Small intestine (tissue), 16 donors: ENCODE measurements at places on chromosomes 11 and 22.

GRCh38 chr22:18077639-18078328 is at the start of gene PEX26:
Gene PEX26 (plus strand): TSS chr22:18077990. CDS start chr22:18078377, 387 bp downstream.
- peak within 1 kb of the TSS; percentile 84 for H3K4me3 ChIP-seq
- peaks cover 6% of the 10 kb centered on the region for H3K4me1 ChIP-seq
- H3K27ac ChIP-seq: peak within 1 kb of the TSS; percentile 81
- peak; percentile 97 for DNase-seq
- H3K36me3 ChIP-seq: peaks cover 16% of the 10 kb centered on the region

GRCh38 chr11:77103319-77103718 is 679 bp downstream of the OMP start:
- DNase-seq: no peak
- H3K4me1 ChIP-seq: peaks cover 18% of the 10 kb centered on the region
- H3K36me3 ChIP-seq: peaks cover 6% of the 10 kb centered on the region
- H3K27ac ChIP-seq: no peak overlapping the region
- H3K27me3 ChIP-seq: no peaks in the 10 kb centered on the region

- H3K4me1 ChIP-seq: peaks cover 2% of the 10 kb centered on the region
- no peak overlapping the region for H3K4me3 ChIP-seq
- H3K27me3 ChIP-seq: no peaks in the 10 kb centered on the region
- peak; percentile 80 for DNase-seq
- no peaks in the 10 kb centered on the region for H3K36me3 ChIP-seq
- H3K27ac ChIP-seq: no peak overlapping the region
Observed at GRCh38 chr11:10878408-10879214, 20.8 kb upstream of the ZBED5 start.

GRCh38 chr22:25393121-25393805 is 171.2 kb upstream of the GRK3 start:
- DNase-seq: no peak
- no peaks in the 10 kb centered on the region for H3K4me1 ChIP-seq
- no peaks in the 10 kb centered on the region for H3K36me3 ChIP-seq
- no peak overlapping the region for H3K27ac ChIP-seq
- H3K4me3 ChIP-seq: no peak overlapping the region

GRCh38 chr11:23884341-23884740 is 612.5 kb upstream of the LUZP2 start:
- no peaks in the 10 kb centered on the region for H3K27me3 ChIP-seq
- H3K4me3 ChIP-seq: no peak overlapping the region
- H3K27ac ChIP-seq: no peak overlapping the region
- H3K4me1 ChIP-seq: no peaks in the 10 kb centered on the region
- no peaks in the 10 kb centered on the region for H3K36me3 ChIP-seq
- no peak for DNase-seq

DNA sequence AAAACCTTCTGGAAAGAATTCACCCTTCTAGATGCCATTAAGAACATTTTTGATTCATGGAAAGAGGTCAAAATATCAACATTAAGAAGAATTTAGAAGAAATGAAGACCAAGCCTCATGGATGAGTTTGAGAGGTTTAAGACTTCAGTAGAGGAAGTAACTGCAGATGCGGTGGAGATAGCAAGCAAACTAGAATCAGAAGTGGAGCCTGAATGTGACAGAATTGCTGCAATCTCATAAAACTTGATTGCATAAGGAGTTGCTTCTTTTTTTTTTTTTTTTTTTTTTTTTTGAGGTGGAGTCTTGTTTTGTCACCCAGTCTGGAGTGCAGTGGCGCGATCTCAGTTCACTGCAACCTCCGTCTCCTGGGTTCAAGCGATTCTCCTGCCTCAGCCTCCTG is 51.6 kb downstream of the MS4A13 start:
- no peak overlapping the region for H3K27ac ChIP-seq
- no peak overlapping the region for H3K4me3 ChIP-seq
- H3K36me3 ChIP-seq: no peaks in the 10 kb centered on the region
- no peaks in the 10 kb centered on the region for H3K27me3 ChIP-seq
- no peak for DNase-seq
- no peaks in the 10 kb centered on the region for H3K4me1 ChIP-seq

DNA sequence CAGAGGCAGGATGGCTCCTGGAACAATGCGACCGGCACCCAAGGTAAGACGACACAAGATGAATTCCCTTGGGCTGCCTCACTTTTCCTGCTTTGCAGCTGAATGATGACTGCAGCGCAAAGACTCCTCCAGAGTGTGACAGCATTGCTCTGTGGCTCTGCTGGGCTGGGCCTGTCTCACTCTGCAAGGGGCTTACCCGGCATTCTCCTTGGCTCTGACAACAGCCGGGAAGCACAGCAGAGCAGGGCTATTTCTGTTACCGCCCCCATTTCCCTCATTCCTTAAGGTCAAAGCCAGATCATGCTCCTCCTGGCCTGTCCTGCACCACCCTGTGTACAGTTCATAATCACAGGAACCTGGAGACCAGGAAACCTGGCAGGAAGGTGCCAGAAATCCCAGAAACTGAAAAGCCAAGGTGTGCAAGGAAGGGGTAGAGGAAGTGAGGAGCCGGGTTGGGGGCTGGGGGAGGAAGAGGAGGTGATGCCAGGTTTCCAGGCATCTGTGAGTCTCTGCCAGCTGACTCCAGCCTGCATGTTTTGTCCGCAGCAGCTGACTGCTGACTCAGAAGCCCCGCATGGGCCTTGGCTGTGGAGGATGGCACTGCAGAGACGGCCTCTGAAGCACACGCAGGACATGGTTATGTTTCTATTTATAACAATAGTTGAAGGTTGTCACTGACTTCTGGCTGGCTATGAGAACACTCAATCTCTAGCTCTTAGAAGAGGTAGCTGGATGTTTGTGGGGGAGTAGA is 113.6 kb downstream of the MICAL3 start:
- peak overlapping the region; percentile 28 for H3K27ac ChIP-seq
- no peaks in the 10 kb centered on the region for H3K4me1 ChIP-seq
- no peak overlapping the region for H3K4me3 ChIP-seq
- no peaks in the 10 kb centered on the region for H3K36me3 ChIP-seq

GRCh38 chr11:12413141-12414052 is 36.0 kb downstream of the PARVA start:
- no peaks in the 10 kb centered on the region for H3K4me1 ChIP-seq
- H3K36me3 ChIP-seq: peaks cover 2% of the 10 kb centered on the region
- H3K4me3 ChIP-seq: no peak overlapping the region
- no peaks in the 10 kb centered on the region for H3K27me3 ChIP-seq
- peak overlapping the region; percentile 50 for H3K27ac ChIP-seq

DNA sequence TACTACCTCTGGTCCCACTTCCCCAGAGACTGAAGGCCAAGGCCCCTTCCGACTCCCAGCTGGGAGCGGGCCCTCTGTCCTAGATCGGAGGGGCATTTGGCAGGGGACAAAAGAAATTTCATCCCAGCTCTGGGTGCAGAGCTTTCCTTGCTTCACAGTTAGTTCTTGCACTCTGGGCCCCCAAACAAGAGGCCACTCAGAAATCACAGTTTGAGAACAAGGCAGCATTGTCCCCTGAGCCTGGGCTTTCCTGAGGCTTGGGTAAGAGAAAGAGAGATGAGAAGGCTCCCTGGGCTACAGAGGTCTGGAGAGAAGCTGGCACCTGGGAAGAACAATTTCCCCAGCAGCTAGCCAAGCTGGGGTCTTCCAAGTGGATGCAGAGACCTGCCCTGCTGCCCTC is 71.8 kb upstream of the NCAM1 start:
- no peak overlapping the region for H3K4me3 ChIP-seq
- no peaks in the 10 kb centered on the region for H3K27me3 ChIP-seq
- DNase-seq: no peak
- H3K27ac ChIP-seq: no peak overlapping the region
- no peaks in the 10 kb centered on the region for H3K36me3 ChIP-seq
- no peaks in the 10 kb centered on the region for H3K4me1 ChIP-seq

GRCh38 chr22:25048659-25049647 is 96.4 kb downstream of the KIAA1671 start:
- H3K27ac ChIP-seq: no peak overlapping the region
- peak; percentile 82 for DNase-seq
- no peaks in the 10 kb centered on the region for H3K27me3 ChIP-seq
- no peak overlapping the region for H3K4me3 ChIP-seq
- H3K36me3 ChIP-seq: no peaks in the 10 kb centered on the region
- H3K4me1 ChIP-seq: peaks cover 30% of the 10 kb centered on the region

DNA sequence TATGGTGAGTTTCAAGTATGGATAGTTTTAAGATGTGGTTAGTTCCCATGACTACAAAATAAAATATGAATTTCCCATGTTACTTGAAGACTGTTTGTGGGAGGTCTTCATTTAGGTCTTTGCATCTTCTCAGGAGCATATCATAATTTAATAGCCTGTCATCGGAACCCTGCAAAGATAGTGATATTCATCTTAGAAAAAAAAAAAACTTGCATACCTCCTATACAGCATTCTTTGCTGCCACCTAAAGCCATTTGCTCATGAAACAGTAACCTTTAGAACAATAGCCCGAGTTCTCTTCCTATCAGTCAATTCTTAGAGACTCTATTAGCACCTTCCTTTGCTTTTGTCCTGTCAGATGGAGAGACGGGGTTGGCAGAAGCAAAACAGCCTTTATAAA is 75.3 kb downstream of the ARFGAP2 start:
- DNase-seq: no peak
- H3K27ac ChIP-seq: no peak overlapping the region
- no peaks in the 10 kb centered on the region for H3K27me3 ChIP-seq
- H3K36me3 ChIP-seq: no peaks in the 10 kb centered on the region
- no peak overlapping the region for H3K4me3 ChIP-seq
- H3K4me1 ChIP-seq: peaks cover 2% of the 10 kb centered on the region

DNA sequence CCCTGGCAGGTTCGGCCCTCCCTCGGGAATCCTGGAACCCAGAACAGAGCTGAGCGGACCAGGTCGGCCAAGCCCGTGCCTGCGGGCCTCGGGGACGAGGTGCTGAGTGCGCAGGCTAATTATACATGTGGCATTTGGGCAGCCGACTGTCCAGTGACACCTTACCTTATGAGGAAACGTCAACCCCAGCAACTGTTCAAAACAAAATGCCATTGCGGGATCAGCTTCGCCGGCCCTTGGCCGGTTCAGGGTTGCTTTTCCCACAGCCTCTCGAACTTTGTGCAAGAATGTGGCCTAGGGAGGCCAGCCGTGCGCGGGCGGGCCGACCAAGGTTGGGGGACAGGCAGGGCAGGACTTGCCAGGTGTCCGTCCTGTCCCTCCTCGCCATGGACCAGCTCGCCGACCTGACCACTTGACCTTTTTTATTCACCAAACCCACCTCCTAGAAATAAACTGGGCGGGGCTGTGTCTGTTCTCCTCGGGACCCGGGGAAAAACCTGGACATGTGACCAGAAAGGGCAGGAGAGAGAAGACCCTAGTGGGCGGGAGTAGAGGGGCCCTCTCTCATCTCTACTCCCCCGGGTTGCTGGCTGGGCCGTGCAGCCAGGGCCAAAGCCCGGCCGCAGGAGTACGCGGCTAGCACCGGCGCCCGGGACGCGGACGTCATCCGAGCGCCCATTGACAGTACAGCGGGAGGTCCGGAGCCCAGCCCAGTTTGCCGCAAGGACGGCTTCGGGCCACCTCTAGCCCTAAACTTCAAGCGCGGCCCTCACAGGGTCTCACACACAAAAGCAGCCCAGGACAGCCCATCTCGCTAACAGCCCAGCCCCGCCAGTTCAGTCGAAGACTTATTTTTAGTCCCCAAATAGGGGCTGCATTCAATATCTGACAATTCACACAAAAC is 134.3 kb upstream of the C11orf58 start:
- peak; percentile 63 for DNase-seq
- H3K4me1 ChIP-seq: peaks cover 15% of the 10 kb centered on the region
- no peaks in the 10 kb centered on the region for H3K27me3 ChIP-seq
- H3K36me3 ChIP-seq: no peaks in the 10 kb centered on the region
- peak overlapping the region; percentile 58 for H3K4me3 ChIP-seq

DNA sequence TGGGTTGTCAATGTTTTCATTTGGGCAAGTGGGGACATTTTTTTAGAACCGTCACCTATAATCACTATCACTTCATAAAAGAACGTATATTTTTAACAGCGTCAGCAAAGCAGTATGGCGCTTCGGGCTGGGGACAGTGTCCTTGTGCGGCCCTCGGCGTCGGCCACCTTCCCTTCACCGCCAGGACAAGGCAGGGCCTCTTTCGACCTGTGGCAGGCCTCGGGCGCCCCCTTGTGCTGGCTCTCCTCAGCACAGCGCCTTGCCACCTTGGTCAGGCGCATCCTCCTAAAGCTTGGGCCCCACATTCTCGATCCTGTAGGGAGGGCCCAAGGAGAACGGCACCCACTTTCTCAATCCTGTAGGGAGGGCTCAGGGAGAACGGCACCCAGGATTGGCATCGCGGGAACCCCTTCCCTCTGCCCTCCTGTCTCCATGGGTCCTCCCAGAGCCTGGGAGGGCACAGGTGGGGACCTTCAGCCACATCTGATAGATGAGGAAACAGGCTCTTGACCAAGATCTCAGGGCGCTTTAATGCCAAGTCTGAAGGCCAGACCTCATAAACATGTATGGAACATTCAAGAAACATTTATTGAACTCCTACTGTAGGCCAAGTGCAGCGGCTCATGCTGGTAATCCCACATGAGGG is 11.5 kb upstream of the FADD start:
- H3K27me3 ChIP-seq: no peaks in the 10 kb centered on the region
- no peak overlapping the region for H3K4me3 ChIP-seq
- no peaks in the 10 kb centered on the region for H3K4me1 ChIP-seq
- H3K36me3 ChIP-seq: no peaks in the 10 kb centered on the region

- no peak overlapping the region for H3K4me3 ChIP-seq
- no peak for DNase-seq
- H3K27me3 ChIP-seq: no peaks in the 10 kb centered on the region
- H3K27ac ChIP-seq: no peak overlapping the region
- no peaks in the 10 kb centered on the region for H3K36me3 ChIP-seq
- no peaks in the 10 kb centered on the region for H3K4me1 ChIP-seq
Observed at GRCh38 chr22:19530751-19531150, 6.5 kb upstream of the CLDN5 start.

DNA sequence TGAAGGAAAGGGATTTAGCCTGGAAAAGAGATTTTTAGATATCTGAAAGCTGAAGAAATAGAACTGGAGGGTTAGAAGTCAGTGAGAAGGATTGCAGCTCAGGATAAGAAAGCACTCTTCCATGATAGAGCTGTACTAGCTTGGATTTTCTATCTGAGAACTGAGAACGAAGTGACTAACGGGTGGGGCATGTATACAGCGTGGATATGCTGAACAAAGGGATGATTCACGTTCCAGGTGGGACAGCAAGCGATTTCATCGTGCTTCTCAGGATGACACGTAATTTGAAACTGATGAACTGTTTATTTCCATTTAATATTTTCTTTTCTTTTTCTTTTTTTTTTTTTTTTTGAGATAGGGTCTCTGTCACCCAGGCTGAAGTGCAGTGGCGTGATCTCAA is 53.0 kb downstream of the GRAMD1B start:
- H3K4me3 ChIP-seq: no peak overlapping the region
- peaks cover 39% of the 10 kb centered on the region for H3K36me3 ChIP-seq
- peaks cover 3% of the 10 kb centered on the region for H3K4me1 ChIP-seq
- no peak overlapping the region for H3K27ac ChIP-seq
- no peak for DNase-seq

DNA sequence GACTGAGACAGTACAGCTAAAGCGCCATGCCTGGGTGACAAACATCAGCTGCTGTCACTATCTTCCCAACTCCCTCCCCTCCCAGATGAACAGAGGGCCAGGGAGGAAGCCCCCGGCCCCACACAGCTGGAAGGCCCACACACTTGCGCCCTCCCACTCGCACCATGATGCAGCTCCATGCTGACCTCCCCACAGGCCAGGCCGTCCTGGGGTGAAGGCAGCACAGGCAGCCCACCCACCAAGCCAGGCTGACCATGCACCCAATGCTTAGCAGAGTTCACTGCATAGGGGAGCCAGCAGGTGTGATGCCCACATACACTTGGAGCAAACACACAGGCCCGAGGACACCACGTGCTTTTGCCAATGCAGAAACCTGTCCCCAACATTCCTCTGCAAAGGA is 22.1 kb downstream of the LRFN4 start:
- no peaks in the 10 kb centered on the region for H3K4me1 ChIP-seq
- no peaks in the 10 kb centered on the region for H3K27me3 ChIP-seq
- no peak overlapping the region for H3K27ac ChIP-seq
- H3K36me3 ChIP-seq: no peaks in the 10 kb centered on the region
- no peak overlapping the region for H3K4me3 ChIP-seq
- no peak for DNase-seq
